OCI-M1 (cell line): ENCODE measurements at places on chromosomes 12 and 14.

DNA sequence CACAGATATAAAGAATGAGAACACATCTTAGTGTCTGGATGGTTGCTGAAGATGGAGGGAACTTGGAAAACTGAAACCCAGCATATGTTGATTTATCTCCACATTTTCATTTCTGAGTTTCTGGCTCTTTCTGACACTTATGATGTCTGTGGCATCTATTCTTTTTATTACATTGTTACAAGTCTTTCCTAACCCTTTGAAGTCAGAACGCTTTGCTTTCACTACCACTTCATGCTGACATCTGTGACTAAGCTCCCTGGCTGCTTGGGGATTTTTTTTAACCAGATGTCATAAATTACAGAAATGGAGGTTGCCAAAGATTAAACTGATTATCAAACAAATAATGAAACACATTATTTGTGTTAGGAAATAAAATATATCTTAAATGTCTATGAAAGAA, 188.7 kb downstream of the KITLG start:
- DNase-seq: peak; percentile 60

GRCh38 chr14:64632056-64632455, 72.2 kb upstream of the PLEKHG3 start:
- no peak for DNase-seq

GRCh38 chr12:112973818-112974231, 4.5 kb upstream of the OAS2 start:
- peak; percentile 68 for DNase-seq

DNA sequence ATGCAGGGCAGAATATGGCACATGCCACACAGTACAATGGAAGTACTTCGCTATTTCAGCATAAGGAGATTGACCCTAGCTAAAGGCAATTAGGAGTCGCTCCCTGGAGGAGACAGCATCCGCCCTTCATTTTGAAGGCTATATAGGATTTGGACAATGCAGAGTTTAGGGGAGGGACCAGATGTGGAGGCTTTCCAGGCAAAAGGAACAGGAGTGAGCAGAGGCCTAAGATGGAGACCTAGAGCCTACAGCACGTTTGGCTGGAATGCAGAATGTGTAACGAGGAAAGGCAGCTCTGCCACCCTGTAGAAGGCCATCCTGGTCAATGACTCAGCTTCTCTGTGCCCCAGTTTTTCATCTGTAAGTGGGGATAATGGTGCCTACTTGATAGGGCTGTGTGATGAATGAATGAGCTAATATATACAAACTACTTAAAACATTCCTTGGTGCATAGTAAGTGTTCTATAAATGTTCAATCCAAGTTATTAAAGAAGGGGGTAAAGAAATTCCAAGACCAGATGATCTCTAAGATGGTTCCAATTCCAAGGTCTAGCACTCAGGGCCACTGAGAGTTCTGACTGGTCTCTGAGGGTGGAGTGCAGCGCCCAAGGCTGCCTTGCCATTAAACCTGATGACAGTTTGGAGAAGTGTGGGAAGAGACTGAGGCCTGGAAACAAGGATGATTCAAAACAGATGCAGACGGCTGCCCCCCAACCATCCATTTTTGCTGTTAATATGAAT, 54.3 kb upstream of the FRMD6 start:
- DNase-seq: no peak

DNA sequence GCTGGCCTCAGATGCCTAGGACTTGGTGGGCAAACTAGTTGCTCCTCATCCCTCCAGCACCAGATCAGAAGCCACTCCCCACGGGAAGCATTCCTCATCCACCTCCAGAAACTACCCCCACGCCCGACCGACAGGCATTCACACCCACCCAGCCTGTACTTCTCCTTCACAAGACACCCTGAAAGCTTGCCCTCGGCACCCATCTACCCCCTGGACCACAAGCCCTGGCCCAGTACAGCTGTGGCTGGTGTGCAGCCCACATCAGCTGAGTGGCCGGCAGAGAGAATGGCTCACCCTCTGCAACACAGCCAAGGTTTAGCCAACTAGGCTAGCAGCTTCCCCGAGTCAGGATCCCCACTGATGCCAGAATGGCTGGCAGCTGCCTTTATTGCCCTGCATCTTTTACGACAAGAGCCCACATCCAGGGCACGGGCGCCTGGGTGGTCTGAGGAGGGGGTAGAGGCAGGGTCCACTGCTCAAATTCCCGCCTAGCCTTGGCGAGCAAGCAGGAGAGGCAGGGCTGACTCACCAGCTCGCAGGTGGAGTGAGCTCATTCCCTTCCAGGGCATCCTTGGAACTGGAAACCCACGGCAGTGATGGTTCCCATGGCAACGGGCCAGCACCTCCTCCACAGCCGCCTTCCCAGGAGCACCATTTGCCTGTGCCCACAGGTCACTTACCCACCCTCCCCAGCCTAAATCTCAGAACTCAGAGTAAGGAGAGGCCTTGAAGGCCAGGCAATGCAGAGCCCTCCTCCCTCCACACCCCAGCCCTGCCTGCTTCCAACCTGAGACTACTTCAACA, 17.1 kb downstream of the ACTN1 start:
- no peak for DNase-seq

DNA sequence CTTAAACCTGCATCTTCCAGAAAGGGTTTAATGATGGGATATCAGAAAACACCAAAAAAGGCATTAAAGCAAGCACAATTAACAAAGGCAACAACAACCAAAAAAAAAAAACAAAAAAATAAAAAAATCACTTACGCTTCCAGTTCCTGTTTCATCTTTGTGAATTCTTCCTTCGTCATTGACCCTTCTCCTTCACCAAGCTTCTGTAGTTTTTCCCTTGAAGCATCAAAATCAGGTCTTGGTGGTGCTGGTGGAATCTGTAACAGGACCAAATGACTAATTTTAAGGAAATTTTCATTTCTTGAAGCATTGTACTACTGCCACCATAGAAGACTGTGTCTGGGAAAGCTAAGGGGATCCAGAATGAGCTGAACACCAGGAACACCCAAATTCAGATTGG, 24.5 kb downstream of the SNX6 start:
- no peak for DNase-seq

- DNase-seq: no peak
Observed at GRCh38 chr12:132481771-132482745, 7.9 kb upstream of the FBRSL1 start.

GRCh38 chr14:35867280-35867629, 41.1 kb downstream of the BRMS1L start:
- DNase-seq: no peak

DNA sequence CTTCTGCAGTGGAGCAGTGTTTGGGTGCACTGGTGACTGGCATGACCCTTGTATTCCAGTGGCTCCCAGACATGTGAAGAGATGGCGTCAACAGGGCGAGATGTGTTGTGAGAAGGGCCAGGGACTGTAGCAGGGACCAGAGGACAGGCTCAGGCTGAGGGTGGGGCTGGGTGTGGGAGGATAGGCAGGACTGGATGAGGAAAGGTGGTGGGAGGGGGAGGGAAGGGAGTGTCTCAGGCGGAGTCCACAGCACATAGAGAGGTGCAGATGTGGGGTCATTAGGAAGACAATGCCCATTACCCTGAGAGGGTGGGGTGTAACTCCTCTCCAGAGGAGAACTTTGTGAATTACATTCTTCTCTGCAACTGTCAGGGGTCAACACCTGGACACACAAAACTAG, 78.5 kb downstream of the DICER1 start:
- DNase-seq: no peak

DNA sequence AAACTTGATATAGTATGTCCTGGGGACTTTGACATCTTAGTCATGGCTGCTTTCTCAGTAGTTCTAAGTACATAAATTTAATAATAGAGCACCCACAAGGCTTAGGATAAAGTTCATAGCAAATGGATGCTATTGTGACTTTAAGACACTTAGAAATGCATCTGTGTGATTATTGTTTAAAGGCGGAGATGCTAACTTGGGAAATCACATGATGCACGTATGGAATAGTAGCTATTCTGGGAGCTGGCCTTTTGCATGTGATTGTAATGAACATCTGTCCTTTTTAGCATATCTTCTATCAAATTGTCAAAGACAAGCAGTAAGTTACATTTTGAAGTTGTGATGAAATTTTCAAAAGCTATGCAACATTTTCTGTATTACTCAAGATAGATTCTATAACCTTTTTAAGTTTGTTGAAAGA, 46.7 kb upstream of the ATP2A2 start:
- peak; percentile 39 for DNase-seq

GRCh38 chr14:56271970-56272369, 153.8 kb downstream of the PELI2 start:
- DNase-seq: no peak

- DNase-seq: no peak
Observed at GRCh38 chr12:125983094-125983783, 918.0 kb downstream of the AACS start.

DNA sequence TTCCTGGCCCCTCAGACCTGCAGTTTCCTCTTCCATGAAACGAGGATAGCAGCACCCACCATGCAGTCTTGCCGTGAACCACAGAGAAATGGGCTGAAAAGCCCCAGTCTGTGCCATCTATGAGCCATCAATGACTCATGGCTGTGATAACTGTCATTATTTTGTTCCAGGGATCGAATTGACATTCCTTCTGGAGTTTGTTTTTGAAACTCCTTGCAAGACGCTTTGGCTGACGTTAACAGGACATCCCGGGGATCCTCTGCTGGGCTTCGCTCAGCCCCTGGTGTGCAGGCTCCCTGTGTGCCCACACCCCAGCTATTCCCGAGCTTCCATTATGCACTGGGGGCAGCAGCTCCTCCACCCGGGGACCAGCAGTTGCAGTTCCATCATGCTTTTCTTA, 33.8 kb downstream of the MMAB start:
- DNase-seq: no peak
